ENCODE measurements at places on chromosomes 4 and X.
A peak's percentile ranks its signal among the peaks of the same experiment; 100 is the strongest.

DNA sequence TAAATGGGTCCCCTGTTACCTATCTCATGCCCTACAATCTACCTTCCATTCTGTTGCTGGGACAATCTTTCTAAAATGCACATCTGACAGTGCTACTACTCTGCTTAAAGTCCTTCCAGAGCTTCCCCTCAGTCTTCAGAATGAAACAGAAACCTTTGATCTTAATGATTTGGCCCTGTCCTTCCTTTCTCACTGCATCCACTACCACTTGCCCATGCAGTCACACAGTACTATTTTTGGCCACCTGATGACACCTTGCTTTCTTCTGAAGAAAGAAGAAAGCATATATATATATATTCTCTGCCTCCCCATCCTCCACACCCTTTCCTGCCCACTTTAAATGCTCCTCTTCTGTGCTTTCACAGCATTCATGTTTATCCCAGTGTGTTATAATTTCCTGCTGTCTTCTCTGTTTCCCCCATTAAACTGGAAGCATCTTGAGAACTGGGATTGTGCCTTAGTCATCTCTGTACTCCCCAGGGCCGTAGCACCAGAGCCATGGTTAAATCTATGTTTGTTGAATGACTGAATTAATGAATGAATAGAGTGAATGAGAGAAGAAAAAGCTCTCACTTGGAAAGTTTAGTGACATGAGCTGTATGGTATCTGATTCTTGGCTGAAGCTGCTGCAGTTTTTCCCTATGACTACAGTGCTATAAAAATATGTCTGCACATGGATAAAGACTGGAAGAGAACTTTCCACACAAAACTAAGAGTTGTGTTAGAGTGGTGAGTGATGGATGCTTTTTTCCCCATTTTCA lies 56.2 kb downstream of the RTL9 start:
- no peak for DNase-seq

GRCh38 chr4:101102114-101102742 lies 245.1 kb downstream of the PPP3CA start:
- no peak for DNase-seq

- DNase-seq: no peak
Measured at GRCh38 chr4:1883583-1883982, 12.4 kb downstream of the NSD2 start.

- no peak for DNase-seq
Measured at GRCh38 chr4:113026556-113026955, 22.9 kb upstream of the ANK2 start.

DNA sequence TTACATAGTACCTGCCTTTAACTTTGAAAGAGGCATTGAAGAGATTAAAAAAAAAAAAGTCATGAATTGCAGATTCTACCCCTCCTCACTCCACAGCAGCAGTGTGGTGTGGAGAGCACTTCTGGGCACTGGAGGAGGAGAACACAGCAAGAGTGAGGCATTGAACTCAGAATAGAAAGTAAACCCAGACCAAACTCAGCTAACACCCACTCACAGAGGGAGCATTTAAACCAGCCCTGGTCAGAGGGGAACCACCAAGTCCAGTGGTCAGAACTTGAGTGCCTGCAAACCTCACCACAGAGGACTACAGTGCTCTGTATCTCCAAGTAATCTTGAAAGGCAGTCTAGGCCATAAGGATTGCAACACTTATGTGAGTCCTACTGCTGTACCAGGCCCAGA lies 15.6 kb upstream of the UGT2A1 start:
- DNase-seq: no peak

- no peak for DNase-seq
Measured at GRCh38 chr4:38740303-38740702, 42.5 kb downstream of the TLR10 start.

DNA sequence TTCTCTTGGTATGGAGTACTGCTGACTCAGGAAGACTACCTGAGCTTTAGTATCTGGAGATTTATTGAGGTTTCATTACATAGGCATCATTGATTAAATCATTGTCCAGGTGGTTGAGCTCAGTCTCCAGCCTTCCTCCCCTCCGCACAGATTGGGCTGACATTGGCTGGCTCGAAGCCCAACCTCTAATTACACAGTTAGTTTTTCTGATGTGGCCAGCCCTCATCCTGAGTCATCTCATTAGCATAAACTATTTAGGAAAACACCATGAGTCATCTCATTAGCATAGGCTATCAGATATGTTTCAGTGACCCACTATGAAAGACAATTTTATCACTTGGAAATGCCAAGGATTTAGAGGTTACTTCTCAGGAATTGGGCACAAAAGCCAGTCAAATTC lies 93.9 kb upstream of the ANKRD50 start:
- DNase-seq: no peak

GRCh38 chr4:39641451-39641850 lies 2.8 kb upstream of the SMIM14 start:
- DNase-seq: no peak

- no peak for DNase-seq
Measured at GRCh38 chr4:107276052-107276451, 239.9 kb upstream of the DKK2 start.

DNA sequence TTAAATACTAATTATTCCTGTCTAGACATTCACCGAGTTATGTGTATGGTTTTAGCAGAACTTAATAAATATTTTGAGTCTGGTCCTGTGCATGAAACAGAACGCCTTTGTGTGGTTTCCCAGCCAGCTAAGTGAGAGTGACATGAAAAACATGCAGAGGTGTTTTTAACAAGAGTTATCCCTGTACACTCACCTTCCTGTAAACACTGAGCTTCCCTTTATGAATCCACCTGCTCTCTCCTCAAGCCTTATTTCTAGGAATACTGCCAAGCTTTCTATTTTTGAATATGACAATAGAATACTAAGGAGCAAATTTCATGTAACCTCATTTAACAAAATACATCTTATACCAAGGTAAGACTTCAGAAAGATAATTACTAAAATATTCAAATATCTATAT lies 270.3 kb upstream of the CTSO start:
- no peak for DNase-seq

- DNase-seq: no peak
Measured at GRCh38 chr4:154615211-154615610, 2.8 kb upstream of the FGG start.

GRCh38 chr4:27638163-27638915 lies 777.7 kb downstream of the STIM2 start:
- DNase-seq: no peak

DNA sequence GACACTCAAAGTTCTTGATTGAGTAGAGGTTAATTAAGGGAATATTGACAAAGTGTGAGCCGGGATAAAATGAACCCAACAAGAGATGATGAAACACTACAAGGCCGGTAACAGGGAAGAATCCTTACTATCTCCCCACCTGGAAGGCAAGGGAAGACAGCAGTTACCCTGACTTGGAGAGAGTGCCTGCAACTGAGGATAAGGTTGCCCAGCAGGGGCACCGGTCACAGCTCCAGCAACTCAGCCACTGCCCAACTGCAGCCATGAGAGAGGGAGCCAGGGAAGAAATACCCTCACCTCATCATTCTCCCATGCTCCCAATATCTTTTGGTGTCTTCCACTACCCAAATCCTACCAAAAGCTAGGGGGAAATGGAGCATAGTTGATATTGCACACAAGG lies 212.7 kb downstream of the KCTD8 start:
- no peak for DNase-seq

DNA sequence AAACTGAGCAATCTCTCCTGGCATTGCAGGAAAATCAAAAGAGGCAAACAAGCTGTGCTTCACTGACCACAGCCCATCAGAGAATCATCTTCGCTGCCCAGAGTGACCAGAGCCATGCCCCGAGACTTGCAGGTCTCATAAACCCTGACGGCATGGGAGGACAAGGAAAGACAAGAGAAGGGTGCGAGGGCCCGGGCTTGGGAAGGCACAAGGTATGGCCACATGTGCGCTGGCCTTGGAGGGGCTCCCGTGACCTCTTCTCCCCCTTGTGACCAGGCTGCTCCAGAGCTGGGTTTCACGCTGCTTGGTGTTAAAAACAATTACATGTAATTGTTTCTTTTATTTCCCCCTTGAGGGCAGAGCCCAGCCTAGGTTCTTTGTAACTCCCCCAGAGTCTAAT lies 20.8 kb downstream of the DCTD start:
- DNase-seq: no peak

DNA sequence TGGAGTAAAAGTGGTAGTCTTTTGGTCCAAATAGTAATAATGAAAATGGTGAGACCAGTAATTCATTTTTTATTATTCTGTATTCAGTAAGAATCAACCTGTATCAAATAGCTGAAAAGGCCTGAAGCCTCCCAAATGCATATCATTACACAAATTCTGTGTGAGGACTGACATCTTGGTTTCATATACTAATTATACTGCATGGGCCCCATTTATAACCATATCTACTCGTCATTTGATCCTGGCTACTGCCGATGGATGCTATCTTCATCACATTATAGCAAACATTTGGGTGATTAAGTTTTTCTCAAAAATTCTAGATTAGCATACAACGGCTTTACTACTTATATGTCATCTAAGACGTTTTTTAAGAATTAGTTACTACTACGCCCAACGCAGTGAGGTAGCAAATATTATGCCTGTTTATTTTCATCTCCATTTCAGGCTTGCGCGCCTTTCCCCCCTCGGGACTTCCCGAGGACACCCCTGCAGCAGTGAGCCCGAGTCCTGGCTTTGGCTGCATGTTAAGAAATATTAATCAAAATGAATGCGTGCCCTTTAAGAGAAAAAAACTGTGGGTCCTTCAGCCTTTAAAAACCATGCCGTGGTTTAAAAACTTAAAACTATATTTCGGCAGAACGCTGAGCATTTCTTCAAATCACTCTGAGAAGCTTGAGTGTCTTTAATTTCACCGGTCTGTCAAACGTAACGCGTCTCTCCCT lies 814 bp upstream of the MMAA start:
- peak; percentile 2 for DNase-seq

GRCh38 chr4:81650606-81651242 lies 179.0 kb upstream of the RASGEF1B start:
- no peak for DNase-seq

- no peak for DNase-seq
Measured at GRCh38 chr4:12658146-12658545, 826.0 kb downstream of the RAB28 start.

- no peak for DNase-seq
Measured at GRCh38 chr4:40335525-40335894, 377 bp downstream of the CHRNA9 start.

DNA sequence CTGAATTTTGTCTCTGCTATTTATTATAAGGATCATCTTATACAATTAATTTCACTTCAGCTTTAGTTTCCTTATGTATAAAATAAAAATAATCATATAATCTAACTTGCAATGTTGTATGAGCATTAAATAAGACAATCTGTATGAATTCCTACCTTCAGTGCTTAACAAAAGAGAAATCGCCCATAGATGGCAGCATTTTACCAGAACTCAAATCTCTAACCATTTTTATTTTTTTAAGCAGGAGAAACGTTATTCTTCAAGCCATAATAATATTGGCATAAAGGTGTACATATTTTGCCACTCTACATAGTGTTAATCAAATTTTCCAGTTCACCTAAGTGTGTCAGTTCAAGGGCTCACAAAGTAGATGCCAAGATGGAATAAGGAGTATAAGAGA lies 78.8 kb downstream of the TMEM47 start:
- DNase-seq: no peak

All from activated T-helper 9 cell treated with anti-CD3 and anti-CD28 coated beads, Interleukin-2, amount 50 U/mL, for 16 hours (primary cell).